ENCODE measurements at places on chromosomes 4 and X.

DNA sequence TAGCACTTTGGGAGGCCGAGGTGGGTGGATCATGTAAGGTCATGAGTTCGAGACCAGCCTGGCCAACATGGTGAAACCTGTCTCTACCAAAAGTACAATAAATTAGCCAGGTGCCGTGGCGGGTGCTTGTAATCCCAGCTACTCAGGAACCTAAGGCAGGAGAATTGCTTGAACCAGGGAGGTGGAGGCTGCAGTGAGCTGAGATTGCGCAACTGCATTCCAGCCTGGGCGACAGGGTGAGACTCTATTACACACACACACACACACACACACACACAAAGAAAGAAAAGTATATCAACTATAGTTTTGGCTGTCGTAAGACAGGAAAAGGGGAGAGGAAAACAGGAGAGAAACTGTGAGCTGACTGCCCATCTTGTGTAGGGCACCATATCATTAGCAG is 171.7 kb downstream of the ADAMTS3 start:
- DNase-seq = no peak

DNA sequence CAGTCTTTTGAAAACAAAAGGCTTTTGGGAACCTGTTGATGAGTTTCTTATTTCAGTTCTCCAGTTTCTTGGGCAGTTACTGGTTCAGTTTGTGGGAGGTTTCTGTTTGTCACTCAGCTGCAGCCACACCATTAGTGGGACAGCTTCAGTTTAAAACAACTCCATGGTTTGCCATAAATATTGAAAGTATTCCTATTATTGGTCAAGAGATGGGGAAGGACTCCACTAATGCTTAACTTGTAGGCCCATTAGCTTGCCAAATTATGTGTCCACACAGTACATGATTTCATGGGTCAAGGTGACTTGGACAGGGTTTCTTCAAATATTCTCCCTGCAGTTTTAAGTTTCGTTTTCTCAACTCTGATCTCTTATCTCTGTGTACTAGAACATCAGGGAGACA is 15.5 kb upstream of the ASIC5 start:
- no peak for DNase-seq

- DNase-seq = no peak
Observed at GRCh38 chr4:101953949-101954348, 163.4 kb downstream of the BANK1 start.

DNA sequence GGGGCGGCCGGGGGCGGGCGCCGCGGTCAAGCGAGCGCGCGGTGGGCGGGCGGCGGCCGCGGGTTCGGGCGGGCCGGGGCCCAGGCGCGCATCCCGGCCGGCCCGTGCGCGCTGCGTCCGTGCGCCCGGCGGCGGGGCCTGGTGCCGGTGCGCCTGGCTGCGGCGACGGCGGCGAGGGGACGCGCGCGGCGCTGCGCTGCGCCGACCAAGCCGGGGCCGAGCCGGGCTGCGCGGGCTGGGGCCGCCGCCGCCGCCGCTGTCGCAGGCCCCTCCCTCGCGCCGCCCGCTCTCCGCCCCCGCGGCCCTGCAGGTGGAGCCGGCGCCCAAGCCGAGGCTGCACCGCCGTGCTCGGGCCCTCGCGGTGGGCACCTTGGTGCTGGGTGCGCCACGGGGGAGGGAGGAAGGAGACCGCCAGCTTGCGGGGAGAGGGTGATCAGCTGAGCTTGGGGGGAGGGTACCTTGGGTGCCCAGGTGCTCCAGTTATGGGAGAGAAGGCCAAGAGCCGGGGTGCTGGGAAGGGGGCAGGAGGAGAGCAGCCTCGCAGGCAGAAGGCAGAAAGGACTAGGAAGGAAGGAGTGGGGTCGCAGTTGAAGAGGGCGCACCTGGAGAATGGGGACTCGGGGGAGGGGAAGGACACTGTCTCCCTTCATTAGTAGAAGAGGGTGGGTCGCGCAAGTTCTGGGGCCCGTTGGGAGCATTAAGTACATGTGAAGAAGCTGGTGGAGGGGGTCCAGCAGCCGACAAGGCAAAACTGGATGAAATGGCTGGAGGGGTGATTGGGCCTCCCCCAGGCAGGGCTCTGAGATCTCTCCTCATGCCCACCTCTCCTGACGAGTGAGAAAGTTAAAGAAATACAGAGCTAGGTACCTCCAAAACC is at the start of gene PPP2R2C:
Gene PPP2R2C (minus strand): TSS at position 228 of the 877 bp plus-strand sequence. CDS start 385 bp downstream, outside the sequence.
- peak; percentile 32 for DNase-seq

GRCh38 chr4:25976780-25977179 is 62.8 kb downstream of the SMIM20 start:
- no peak for DNase-seq

DNA sequence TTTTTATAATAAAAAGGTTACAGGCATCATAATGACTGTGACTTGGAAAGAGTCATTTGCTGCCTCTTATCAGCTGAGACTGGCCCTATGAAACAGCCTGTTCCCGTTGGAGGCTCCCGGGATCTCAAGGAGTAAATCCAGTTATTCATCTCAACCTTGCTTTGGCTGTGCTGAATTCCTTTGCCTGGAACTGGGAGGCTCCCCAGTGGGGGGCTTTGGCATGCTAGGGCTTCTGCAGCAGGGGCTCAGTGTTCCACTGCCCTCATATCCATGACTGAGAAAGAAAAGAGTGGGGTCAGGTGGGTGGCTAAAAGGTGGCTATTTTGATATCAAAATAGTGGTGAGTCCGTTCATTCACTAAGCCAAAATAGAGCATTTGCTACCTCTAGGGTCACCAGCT is 71.2 kb downstream of the TRPC5 start:
- no peak for DNase-seq

GRCh38 chr4:71665358-71665757 is 118.5 kb downstream of the GC start:
- no peak for DNase-seq

GRCh38 chr4:174318829-174319764 is 35.4 kb downstream of the CEP44 start:
- peak; percentile 8 for DNase-seq

DNA sequence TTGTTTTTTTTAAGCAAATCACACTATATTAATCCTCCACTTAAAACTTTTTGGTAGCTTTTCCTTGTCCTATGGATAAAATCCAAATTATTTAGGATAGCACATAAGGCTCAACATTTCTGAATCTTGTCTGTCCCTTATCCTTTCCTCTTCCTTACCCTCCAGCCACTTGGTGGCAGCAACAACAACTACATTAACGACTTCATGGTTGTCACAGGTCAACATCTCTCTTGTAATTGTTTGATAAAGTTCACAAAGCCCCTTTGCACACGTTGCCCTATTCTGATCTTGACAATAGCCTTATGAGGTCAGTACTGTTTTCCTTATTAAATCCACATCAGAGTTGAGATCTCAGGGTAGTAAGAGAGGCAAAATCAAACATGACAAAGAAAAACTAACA is 269.0 kb upstream of the PABPC4L start:
- DNase-seq = no peak

DNA sequence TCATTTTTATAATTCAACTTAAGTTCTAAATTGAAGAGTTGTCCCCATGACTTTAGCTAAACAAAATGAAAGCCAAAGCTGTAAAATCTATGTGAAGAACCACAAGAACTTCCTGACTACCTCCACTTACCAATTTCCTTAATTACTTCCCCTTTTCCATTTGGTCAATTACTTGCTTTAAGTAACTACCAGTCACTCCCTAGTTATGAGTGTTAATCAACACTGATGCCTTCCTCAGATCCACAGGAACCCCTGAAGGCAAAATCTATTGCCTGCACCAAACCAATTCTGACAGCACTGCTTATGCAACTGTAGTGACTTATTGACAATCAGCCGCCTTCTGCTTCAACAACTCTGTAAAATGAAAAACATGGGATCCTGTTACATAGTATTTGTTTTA is 10.5 kb downstream of the RBMX start:
- DNase-seq = no peak

DNA sequence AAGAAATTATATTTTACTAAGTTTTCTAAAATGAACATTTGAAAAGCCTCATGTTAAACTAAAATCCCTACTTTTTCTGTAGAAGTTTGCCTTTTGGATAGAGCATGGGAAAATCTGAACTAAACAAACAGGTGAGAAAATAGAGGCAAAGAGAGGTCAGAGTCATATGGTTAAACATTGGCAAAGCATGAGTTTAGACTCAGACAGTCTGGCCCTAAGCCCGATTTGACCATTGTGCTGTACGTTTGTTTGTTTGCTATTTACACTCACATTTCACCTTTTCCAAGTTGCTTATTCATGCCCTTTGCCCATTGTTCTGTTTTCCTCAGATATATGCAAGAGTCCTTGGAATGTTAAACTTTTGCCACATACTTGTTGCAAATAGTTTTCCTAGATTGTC is 85.4 kb downstream of the TIGD2 start:
- no peak for DNase-seq

- DNase-seq = no peak
Observed at GRCh38 chr4:55340266-55340665, 5.8 kb upstream of the SRD5A3 start.
